ENCODE measurements at places on chromosomes 6 and 20. TPM values are rescaled to one million over a fixed set of nuclear protein-coding genes. Genes with fewer than 3 reads are reported as not detected.

DNA sequence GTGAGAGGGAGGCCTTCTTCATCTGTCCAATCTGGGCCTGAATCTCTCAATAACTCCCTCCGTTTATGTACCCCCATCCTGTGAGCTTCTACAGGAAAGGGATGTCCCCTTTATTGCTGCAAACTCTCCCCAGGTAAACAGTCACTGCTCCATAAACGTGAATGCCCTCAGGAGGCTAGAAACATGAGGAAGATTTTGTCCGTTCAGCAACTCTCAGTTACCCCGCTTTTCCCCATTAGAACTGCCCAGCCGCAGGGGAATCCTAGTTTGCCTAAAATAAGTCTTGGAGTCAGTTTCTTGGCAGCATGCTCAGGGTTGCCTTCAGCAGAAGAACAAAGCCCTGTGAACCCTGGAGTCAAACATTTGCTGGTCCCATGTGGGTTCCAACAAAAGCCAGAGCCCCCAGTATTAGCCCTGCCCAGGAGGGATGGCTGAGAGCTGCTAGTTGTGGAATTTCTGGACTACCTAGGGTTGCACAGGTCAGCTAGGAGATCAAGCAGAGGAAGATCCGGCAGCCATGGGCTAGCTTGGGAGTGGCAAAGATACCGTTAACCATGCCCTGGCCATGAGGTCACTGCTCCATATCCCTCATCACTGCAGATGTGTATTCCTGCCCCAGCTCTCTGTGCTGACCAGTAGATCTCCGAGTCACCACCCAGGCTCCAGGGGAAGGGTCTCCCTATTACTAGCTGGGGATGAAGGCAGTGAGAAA lies 640 bp downstream of the LRRN4 start:
- peaks cover 10% of the 10 kb centered on the region for H3K4me1 ChIP-seq
- H3K36me3 ChIP-seq: no peaks in the 10 kb centered on the region
- H3K27me3 ChIP-seq: peaks cover 41% of the 10 kb centered on the region
- no peak overlapping the region for H3K27ac ChIP-seq
- no peak overlapping the region for H3K4me3 ChIP-seq

Gene PAK5
- total RNA-seq: 0.19 TPM

GRCh38 chr6:91464201-91464600 lies 877.3 kb upstream of the MAP3K7 start:
- H3K27me3 ChIP-seq: no peaks in the 10 kb centered on the region
- H3K4me3 ChIP-seq: no peak overlapping the region
- H3K36me3 ChIP-seq: no peaks in the 10 kb centered on the region
- H3K27ac ChIP-seq: no peak overlapping the region
- no peaks in the 10 kb centered on the region for H3K4me1 ChIP-seq
- no peak for DNase-seq

DNA sequence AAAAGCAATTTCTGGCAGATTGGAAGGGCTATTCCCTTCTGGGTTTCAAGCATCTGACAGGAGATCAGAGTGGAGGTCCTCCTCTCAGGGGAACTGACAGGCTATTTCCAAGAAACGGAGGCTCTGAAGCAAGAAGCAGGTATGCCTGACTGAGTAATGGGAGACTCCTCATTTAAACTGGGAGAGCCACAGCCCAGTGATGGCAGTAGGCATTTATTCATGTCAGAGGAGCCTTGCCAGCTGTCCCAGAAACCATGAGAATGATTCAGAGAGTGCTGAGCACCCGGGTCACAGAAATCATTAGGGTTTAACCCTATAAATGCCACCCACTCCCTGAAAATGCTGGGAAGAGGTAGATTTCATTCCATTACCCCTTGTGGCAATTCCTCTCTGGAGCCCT lies 247.5 kb upstream of the RNF217 start:
- no peaks in the 10 kb centered on the region for H3K27me3 ChIP-seq
- H3K4me3 ChIP-seq: no peak overlapping the region
- H3K4me1 ChIP-seq: no peaks in the 10 kb centered on the region
- no peak overlapping the region for H3K27ac ChIP-seq
- no peak for DNase-seq

Gene RMND1
- 17.2 TPM for total RNA-seq

Gene NT5E
- total RNA-seq: 3.6 TPM

Gene ZBTB12
- 1.9 TPM for total RNA-seq

- no peak overlapping the region for H3K27ac ChIP-seq
- H3K4me1 ChIP-seq: no peaks in the 10 kb centered on the region
- H3K27me3 ChIP-seq: no peaks in the 10 kb centered on the region
- no peaks in the 10 kb centered on the region for H3K36me3 ChIP-seq
- no peak overlapping the region for H3K4me3 ChIP-seq
- DNase-seq: no peak
Observed at GRCh38 chr6:139483079-139483478, 108.6 kb upstream of the CITED2 start.

DNA sequence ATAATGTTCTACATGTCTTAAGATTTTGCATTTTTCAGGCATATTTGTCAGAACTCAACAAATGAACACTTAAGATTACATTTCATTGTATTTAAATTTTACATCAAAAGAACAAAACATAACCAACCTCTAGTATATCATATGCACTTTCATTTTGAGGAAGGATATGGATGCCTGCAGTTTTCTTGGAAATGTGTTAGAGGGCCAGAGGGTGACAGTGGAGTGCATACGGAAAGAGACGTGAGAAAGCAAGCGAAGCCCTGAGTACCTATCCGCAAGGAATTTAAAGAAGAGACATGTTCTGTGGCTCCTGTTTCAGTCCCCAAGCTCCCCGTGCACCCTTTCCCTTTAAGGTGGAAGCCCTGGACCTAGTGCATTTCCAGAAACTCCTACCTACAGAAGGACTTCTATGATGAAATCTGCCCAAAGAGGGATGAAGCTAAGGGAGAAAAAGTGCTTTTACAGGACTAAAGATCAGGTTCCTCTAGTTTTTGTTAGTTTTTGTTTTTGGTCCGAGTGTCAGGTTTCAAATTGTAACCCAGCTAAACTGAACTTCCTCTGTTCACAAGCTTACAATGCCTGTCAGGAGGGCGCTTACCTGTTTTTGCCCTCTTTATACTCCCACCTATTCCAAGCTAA lies 38.8 kb downstream of the EZR start:
- H3K4me3 ChIP-seq: no peak overlapping the region
- H3K27me3 ChIP-seq: no peaks in the 10 kb centered on the region
- no peak overlapping the region for H3K27ac ChIP-seq
- H3K36me3 ChIP-seq: peaks cover 78% of the 10 kb centered on the region
- no peak for DNase-seq

Gene SEL1L2
- not detected for total RNA-seq

DNA sequence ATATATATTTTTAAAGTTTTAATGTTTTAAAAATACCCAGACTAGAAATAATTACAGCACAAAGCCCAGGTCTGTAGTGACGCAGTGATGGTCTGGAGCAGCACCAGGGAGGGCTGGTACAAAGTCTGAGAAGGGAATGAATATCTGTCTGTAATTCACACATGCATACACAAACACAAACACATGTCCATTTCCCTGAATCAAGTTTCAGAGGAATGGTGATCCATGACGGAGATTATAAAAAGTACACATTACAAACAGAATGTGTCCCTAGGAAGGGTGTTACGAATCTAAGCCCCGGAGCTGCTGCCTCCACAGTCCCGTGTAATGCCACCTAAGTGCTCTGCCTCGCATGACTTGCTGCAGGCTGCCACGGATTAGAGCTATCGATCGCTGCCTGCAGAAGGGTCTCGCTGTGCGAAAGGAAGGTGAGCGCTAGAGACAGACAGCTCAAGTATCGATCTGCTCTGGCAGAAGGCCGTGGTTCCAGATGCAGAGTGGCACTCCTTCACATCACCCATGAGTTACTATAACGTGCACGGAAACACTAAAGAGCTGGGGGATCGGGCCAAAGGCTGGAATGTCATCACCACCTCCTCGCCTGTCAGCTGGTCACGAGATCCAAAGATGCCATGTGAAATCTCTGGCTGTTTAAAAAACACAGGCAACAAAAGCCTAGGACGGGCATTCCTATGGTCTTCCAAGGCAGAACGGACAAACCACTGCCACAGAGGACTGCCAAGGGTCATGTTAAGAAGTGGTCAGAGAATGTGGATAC lies 87.1 kb downstream of the INSM1 start:
- no peak for DNase-seq
- H3K27me3 ChIP-seq: no peaks in the 10 kb centered on the region
- H3K27ac ChIP-seq: no peak overlapping the region
- H3K36me3 ChIP-seq: no peaks in the 10 kb centered on the region

Gene ISM1
- total RNA-seq: 0.66 TPM

DNA sequence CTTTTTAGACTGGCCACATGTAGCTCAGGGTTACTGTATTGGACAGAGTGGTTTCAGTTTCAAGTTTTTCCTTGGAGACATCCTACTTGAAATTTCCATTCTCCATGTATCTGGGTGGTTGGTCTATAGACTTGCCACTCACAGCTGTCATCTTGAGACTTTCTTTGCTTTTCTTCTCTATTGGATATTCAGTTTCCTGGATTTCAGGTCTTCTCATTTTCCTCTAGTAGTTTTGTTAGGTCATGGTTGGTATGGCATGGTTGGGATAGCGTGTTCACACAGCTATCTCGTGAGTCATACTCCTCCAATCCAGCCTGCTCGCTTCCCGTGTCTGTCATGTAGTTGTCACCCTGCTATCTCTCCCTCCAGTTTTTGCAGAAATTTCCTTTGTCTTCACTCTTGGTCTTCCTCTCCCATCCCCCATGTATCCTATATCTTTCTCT lies 48.3 kb downstream of the PTPN1 start:
- no peak for DNase-seq
- no peak overlapping the region for H3K27ac ChIP-seq
- no peaks in the 10 kb centered on the region for H3K27me3 ChIP-seq
- H3K4me3 ChIP-seq: no peak overlapping the region
- H3K4me1 ChIP-seq: peaks cover 20% of the 10 kb centered on the region

DNA sequence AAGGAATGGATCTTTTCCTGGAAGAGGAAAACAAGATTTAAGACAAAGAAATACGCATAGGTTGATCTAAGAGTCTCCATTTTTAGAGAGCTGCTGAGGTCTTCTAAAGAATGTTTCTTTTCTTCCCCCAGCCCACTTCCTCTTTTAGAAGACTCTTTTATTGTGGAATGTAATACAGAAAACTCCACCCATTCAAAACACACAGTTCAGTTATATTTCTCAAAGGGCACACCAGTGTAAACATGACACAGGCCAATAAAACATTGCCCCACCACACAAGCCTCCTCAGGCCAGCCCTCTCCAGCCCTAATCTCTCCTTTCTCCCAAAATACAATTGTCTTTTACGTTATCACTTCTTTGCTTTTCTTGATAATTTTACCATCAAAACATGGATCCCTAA lies 42.8 kb downstream of the SLC35B3 start:
- no peaks in the 10 kb centered on the region for H3K36me3 ChIP-seq
- no peaks in the 10 kb centered on the region for H3K27me3 ChIP-seq
- DNase-seq: peak; percentile 7
- H3K4me3 ChIP-seq: no peak overlapping the region
- H3K27ac ChIP-seq: no peak overlapping the region

DNA sequence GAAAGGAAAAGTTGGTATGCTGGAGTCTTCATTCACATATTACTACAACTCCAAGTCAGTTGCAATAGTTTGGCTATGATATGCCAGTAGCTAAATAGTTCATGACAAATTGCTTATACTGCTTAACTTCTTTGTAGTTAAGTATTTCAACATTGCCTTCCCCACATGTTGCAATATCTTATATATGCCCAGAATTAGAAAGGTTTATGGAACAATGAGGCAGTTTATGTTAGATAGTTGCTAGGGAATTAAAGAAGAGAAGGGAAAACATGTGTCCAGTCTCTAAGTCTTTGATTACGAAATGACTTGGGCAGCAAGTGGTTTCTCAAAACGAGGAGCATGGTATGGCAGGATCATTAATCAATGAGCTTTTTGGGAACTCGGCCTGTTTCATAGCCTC lies 145.8 kb downstream of the PLCB4 start:
- no peak overlapping the region for H3K27ac ChIP-seq
- no peak overlapping the region for H3K4me3 ChIP-seq
- H3K4me1 ChIP-seq: no peaks in the 10 kb centered on the region
- H3K27me3 ChIP-seq: no peaks in the 10 kb centered on the region

DNA sequence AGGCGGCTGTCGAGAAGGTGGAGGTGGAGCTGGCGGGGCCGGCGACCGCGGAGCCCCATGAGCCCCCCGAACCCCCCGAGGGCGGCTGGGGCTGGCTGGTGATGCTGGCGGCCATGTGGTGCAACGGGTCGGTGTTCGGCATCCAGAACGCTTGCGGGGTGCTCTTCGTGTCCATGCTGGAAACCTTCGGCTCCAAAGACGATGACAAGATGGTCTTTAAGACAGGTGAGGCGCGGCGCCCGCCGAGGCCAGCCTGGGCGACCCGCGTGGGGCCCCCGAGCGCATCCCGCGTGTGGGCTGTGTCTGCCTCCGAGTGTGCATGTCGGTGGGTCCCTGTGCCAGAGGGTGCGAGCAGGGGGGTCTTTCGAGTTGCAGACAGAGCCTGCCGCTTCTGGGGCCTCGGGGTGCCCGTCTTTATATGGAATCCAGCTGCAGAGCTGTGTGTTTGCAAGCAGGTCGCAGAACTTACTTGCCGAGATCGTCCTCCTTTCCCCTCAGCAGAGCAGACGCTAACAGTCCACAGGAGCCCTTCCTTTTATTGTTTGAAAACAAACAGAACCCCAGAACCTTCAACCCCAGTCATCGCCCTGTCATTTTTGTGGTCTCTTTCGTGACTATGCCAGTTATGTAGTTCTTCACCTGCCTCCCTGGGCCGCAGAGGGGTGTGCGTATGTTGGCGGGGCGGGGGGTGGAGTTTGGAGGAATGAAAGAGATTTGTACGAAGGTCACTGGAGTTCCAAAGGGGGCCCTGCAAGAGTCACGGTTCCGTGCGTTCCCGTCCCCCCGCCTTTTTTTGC lies 766 bp downstream of the SLC16A10 start:
- H3K27ac ChIP-seq: peak overlapping the region; percentile 86
- H3K4me1 ChIP-seq: peaks cover 17% of the 10 kb centered on the region
- peak overlapping the region; percentile 64 for H3K4me3 ChIP-seq
- no peaks in the 10 kb centered on the region for H3K27me3 ChIP-seq

DNA sequence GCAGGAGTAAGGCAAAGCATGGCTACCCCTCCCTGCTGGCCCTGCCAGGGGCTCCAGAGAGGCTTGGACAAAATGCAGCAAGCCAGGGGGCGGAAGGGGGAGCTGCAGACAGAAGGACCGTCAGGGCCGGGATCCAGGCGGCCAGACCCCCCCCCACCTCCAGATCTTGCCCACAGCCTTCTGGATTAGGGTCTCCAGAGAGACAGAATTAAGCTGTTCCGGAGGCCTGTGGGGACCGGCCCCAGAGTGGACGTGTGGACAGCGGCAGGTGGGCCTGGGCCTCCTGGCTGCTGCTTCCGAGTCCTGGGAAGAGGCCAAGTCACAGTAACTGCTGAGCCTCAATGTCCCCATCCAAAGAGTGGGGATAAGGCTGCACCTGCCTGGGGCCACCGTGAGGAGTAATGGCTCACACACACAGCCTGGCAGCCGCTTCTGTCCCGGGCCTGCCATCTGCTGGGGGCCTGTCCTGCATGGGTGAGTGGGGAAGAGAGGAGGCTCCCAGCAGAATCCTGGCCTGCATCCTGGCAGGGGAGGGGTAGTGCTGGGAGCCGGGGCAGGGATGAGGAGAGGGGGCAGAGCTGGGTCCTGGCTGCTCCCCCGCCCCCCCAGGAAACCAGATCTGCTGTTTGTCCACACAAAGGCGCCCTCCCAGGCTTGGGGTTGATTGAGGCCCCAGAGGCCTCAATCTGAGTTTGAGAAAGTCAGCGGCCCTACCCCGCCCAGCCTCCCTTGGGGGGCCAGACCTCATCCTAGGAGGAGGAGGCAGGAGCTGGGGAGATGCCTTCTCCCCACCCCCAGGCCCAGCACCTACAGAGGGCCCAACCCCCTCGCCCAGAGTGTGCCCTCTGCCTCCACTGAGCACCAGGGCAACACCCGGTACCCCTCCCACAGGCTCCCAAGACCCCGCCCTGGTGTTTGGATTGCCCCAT lies 3.9 kb downstream of the LAMA5 start:
- H3K4me3 ChIP-seq: no peak overlapping the region
- peaks cover 33% of the 10 kb centered on the region for H3K27me3 ChIP-seq
- no peak for DNase-seq
- H3K4me1 ChIP-seq: no peaks in the 10 kb centered on the region

All from thymus (tissue), 14 donors.